Esophagus squamous epithelium (tissue), 5 donors: ENCODE measurements at places on chromosomes 3 and 15. TPM values are rescaled to one million over a fixed set of nuclear protein-coding genes. Genes with fewer than 3 reads are reported as not detected.

- no peak for DNase-seq
Observed at GRCh38 chr3:159018341-159018740, 216.5 kb downstream of the MFSD1 start.

GRCh38 chr15:90367576-90367975, 15.5 kb downstream of the ZNF774 start:
- DNase-seq, result no peak

- DNase-seq, result no peak
Observed at GRCh38 chr15:93515256-93516051, 426.4 kb upstream of the RGMA start.

DNA sequence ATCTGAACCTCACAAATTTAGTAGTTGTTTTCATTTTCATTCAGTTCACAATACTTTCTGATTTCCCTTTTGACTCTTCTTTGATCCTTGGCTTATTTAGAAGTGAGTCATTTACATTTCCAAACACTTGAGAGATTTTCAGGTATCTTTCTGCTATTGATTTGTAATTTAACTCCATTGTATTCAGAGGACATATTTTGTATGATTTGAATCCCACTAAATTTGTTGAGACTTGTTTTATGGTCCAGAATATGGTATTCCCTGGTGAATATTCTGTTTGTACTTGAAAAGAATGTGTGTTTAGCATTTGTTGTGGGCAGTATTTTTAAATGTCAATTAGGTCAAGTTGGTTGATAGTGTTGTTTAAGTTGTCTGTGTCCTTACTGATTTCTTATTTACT, 29.6 kb downstream of the FAN1 start:
- no peak for DNase-seq

DNA sequence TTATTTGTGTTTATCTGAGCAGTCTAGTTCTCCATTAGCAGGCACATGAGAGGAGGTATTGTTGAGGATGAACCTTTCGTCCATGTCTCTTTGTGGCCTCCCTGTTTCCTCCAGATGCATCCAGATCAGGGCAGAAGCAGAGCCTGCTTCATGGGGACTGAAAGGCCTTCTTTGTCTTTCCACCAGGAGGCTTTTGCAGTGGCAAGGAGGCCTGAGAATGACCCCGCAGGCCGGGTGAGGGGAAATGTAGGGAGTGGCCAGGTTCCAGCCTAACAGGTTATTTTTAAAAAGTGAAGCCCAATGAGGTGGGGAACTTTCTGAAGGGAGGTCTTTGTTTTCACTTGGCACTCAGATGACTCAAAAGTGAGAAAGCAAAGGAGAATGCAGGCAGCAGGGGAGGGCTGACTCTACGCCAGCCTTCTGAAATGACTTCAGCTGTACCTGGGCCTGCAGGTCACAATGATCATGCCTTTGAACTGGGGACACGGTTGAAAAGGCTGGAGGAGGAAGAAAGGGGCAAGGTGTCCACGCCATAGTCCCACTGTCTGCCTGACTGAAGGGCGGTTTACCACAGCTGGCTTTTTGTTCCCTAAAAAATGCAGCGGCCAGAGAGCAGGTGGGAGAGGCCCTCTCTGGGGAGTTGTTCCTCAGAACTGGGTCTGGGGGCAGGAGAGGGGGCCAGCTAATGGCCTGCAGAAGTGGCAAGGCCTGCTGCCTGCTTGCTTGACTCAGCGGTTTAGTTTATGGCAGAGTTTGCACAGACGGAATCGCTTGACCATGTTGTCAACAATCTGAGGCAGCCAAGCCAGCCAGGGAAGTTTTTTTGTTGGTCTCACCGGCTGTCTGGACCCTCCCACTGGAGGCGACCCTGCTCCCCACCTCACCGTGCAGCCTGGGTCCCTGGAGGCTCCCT, 28.7 kb downstream of the CMTM7 start:
- DNase-seq, result no peak

MRAS gene
- 0.72 TPM for total RNA-seq

GRCh38 chr3:44960387-44961026, 15.5 kb downstream of the ZDHHC3 start:
- no peak for DNase-seq

DNA sequence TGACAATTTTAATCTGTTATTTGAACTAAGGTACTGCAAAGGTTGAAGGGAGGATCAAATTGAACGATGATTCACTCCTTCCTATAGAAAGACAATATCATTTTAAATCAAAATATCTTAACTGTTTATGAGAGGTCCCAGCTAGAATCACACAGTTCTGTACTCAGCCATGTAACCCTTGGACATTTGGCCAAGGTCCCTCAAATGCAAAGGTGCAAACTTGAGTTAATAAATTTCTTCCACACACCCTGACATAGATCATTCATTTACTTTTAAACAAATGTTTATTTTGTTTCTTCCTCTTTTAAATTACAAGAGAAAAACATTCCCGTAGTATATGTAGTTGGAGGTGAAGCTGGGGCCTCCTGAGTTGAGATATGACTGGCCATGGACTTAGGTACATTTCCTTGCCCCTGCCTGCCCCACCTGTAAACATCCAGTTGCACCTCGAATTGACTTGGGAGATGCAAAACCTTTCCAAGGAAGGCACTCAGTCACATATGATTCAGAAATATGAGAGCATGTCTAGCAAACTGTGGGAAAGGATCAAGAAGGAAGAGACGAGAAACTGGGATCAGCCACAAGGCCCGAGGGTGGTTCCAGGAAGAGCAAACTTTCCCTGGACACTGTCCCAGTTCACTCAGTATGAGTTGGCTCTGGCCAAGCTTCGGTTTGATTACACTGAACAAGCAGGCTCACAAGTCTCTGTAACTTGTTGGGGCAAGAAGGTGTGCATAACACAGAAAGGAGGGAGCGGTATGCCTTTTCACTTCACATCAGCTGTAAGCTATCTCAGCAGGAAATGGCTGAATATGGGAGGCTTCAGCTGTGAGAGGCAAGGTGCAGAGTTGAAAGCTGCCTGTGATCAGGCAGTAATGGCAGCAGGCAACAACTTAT, 6.7 kb downstream of the TNFSF10 start:
- DNase-seq, result no peak

- no peak for DNase-seq
Observed at GRCh38 chr3:66437341-66437929, 63.4 kb downstream of the LRIG1 start.

GRCh38 chr15:92733934-92734521, 78.5 kb upstream of the FAM174B start:
- no peak for DNase-seq
